ENCODE measurements at places on chromosomes 16 and 17.

DNA sequence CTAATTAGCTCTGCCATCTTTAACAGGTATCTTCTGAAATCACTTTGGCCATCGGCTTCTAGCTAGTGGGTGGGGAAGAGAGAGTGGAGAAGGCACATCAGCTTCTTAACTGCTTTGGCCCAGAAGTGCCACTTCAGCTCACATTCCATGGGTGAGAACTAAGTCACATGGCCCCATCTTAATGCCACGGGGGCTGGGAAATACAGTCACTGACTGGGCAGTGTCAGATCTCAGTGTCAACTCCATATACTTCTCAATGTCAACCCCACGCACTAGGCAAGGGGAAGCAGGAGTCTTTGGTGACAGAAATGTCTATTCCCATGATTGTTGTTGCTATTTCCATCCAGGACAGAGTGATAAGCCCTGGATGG, 29.4 kb downstream of the CCR7 start:
- no peak for DNase-seq

DNA sequence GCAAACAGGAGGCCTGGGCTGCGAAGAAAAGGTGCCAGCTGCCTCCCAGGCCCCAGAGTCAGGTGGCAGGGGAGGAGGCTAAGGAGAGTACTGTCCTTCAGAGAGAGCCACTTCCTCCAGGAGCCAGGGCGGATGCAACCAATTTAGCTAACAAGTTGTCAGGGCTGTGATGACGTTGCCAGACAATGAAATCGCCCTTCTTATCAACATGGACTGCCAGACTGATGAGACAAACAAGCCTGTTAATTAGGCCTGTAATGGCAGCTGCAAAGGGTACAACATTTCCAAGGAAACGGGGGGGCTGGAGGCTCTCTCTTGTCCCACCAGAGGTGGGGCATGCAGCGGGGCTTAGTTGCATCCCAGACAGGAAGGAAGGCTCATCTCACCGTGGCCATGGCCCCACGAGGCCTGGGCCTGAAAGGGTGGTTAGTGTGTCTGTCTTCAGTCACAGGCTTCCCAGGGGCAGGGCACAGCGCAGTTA, 111.8 kb downstream of the SDK2 start:
- no peak for DNase-seq

GRCh38 chr16:14263011-14263410, 191.9 kb downstream of the MRTFB start:
- DNase-seq, result peak; percentile 99

DNA sequence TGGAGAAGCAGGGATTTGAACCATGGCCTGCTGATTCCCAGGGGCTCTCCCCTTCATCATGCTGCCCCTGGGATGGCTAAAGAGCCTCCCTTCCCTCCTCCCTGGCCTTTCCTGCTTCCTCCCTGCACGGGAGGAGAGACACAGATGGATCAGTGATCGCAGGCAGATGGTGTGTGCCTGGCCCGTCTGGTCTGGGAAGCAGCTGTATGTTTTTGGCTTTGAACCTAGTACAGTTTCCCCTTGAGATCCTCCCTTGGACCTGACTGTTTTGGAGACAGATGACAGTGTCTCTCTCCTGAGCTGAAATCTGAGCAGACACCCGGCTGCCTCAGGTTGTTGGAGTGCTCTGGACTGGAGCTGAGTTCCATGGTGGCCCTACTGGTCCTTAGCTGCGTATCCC, 29.0 kb upstream of the ATP2C2 start:
- DNase-seq, result no peak

GRCh38 chr16:8577678-8578304, 12.5 kb downstream of the TMEM114 start:
- no peak for DNase-seq

Measured in SK-MEL-5 (cell line).